ENCODE measurements at places on chromosomes 11 and 22. TPM values are rescaled to one million over a fixed set of nuclear protein-coding genes. Genes with fewer than 3 reads are reported as not detected.
A peak's percentile ranks its signal among the peaks of the same experiment; 100 is the strongest.

DNA sequence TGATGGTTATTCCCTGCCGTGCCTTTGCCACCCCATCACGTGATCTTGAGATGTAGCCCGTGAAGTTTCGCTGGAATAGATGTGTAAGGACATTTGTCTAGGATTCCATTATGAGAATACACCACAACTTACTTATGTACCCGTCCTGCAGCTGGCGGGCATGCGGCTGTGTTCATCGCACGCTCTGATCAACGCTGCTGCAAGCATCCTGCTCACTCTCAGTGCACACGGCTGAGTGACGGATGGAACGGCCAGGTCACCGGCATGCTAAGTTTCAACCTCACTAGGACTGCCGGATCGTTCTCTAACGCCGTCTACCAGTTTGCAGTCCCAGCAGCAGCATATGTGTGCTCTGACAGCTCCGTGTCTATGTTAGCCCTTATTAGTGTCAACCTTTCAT is 44.6 kb downstream of the APOL1 start:
- no peak for DNase-seq

GRCh38 chr11:23206741-23207336 is 346.6 kb upstream of the CCDC179 start:
- peak; percentile 4 for DNase-seq

GRCh38 chr11:3853899-3854659 is 1.4 kb upstream of the STIM1 start:
- DNase-seq = no peak

GRCh38 chr11:128927683-128928336 is 14.9 kb downstream of the TP53AIP1 start:
- no peak for DNase-seq

- DNase-seq = no peak
Observed at GRCh38 chr22:34160141-34160783, 240.0 kb upstream of the LARGE1 start.

- no peak for DNase-seq
Observed at GRCh38 chr11:126118806-126119205, 56.1 kb upstream of the CDON start.

DNA sequence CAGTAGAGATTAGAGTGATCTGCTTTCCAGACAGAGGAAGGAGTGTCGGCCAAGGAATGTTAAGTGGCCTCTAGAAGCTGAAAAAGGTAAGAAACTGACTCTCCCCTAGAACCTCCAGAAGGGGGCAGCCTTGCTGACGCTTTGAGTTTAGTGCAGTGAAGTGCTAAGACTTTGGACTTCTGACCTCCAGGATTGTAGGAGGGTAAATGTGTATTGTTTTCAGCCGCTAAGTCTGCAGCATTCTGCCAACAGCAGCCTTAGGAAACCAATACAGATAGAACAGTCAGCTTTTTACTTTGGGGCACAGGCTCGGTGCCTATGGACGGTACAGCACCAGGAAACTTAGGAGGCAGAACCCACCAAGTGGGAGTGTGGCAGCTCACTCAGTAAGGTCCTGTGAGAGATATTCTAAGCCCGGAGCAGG is 3.6 kb upstream of the TBC1D22A start:
- peak; percentile 90 for DNase-seq

- no peak for DNase-seq
Observed at GRCh38 chr11:82303671-82304070, 430.0 kb downstream of the FAM181B start.

DNA sequence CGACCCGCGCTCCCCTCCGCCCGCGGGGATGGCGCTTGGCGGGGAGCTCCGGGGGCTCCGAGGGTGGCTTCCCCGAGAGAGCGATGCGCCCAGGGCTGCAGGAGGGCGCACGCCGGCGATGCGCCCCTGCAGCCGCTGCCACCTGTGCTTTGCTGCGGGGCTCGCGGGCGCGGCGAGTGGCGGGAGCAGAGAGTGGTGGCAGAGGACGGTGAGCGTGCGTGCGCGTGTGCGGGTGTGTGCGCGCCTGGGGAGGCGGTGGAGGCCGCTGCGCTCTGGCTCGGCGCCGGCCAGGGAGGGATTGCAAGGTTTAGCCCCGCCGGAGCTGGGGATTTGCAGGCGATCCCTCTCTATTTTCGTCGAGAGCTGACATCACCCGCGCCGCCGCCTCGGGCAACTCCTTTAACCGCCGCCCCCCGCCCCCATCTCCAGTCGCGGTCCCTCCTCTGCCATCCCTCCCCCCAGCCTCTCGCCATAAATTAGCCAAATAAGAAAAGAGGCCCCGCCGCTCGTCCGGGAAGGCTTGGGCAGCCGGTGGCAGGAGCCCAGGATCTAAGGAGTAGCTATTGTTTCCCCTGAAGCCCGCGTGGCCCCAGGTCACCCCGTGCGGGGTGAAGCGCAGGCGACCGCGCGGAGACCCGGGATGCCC is at the start of gene SLC1A2:
Gene SLC1A2 (minus strand): TSS at position 375 of the 646 bp plus-strand sequence. CDS start 592 bp downstream, outside the sequence.
- DNase-seq = no peak

GRCh38 chr11:90606721-90607120 is 383.9 kb upstream of the CHORDC1 start:
- DNase-seq = no peak

DNA sequence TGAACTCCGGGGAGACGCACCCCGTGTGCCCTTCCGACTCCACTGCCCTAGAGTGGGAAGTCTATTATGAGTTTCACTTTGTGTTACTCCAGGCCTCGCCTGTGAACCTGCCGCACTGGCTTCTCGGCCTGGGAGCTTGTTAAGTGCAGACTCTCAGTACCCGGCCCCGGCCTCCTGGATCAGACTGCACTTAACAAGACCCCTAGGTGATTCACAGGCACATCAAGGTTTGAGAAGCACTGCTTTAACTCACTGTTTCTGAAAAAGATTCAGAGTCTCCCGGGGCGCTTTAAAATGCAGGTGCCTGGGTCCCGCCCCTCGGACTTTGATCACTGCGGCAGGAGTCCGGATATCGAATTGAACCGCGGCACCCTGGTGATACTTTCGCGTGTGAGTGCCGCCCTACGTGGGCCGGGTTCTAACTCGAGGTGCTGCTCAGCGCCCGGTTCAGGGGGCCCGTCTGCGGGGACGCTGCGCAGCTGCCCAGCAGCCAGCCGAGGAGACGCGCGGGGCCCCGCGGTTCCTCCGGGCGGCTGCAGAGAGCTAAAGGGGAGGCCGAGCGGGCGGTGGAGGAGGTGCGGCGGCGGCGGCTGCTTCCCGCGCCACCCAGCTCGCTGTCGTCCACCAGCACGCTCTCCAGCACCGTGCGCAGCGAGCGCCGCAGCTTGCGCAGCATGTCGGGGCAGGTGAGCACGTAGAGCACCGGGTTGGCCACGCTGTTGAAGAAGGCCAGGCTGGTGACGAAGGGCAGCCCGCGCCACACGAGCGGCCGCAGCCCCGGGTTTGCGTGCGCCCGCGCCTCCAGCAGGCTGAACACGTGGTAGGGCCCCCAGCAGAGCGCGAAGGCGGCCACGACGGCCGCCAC is 3.4 kb downstream of the PTGDR2 start:
- no peak for DNase-seq

- peak; percentile 96 for DNase-seq
Observed at GRCh38 chr11:61297746-61298145, 2.6 kb upstream of the VWCE start.

DNA sequence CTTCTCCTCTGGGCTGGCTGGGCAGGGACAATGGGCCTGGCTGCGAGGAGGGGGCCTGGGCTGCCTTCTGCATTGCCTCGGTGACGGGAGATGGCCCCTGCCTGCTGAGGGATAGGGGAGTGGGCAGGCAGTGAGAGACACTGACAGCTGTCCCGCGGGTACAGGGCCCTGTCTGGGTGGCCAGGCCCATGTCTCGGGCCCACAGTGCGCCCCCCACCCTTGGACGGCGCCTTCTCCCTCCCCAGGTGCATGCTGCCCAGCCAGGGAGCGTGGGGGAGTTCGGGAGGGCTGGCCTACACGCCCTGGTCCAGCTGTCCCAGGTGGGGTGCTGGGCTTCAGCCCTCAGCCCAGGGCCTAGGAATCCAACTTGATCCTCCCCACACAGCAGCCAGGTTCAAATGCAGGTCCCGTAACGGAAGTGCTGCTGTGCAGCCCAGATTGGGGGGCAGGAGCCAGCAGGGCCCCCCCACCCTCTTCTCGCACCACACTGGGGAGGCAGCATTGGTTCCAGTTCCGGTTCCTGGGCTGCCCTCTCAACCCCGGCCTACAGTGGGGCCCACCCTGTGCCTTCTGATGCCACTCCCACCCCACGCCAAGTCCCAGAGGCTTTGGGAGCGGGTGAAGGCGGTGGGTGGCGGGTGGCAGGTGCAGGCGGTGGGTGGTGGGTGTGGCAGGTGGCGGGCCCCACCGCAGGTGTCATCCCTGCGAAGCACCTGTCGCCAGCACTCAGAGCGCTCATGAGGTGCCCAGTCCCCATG is 7.3 kb upstream of the TSSC4 start:
- DNase-seq = no peak

- DNase-seq = no peak
Observed at GRCh38 chr11:117950993-117951961, 22.1 kb upstream of the TMPRSS13 start.

DNA sequence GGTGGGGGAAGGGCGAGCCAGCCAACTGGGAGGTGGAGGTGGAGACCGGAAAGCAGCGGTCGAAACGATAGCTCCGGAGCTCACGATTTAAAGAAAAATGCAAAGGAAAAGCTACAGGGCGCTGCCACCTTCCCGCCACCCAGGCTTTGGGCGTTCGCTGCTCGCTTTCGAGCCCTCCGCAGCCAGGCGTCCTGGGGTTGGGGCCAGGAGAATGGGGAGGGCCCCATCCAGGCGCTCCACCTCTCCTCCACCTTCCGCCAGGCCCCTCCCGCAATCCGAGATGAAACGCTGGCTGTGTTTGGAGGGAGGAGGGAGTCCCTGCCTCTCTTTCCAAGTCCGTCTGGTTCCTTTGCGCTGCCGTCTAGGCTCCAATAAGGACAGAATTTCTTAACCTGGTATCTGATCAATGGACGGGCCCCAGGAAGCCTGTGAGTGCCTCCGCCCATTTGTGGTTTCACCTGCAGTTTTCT is 483 bp upstream of the ABTB2 start:
- DNase-seq = peak; percentile 42

- no peak for DNase-seq
Observed at GRCh38 chr11:32103941-32104340, 13.1 kb downstream of the RCN1 start.

- DNase-seq = no peak
Observed at GRCh38 chr22:47569389-47570299, 807.2 kb downstream of the TBC1D22A start.

- DNase-seq = no peak
Observed at GRCh38 chr11:35714882-35715627, 52.5 kb downstream of the TRIM44 start.

DNA sequence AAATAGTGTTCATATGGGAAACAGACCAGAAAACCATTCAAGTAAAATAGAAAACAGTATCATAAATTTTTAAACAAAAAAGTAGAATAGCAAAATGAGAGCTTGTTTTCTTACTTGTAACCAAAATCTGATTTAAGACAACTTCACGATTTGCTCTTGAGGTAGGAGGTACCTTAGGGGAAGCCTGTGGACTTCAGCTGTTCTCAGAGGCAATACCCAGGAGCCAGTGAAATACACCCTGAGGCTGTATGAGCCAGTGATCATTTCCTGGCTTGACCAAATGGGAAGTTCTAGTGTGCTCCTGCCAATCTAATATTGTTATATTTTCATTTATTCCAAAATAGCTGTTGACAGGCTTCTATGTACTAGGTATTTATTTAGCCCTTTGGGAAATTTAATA is 104.8 kb downstream of the ARHGAP42 start:
- peak; percentile 63 for DNase-seq

- no peak for DNase-seq
Observed at GRCh38 chr22:43312608-43313007, 30.6 kb downstream of the SCUBE1 start.

GRCh38 chr11:63839508-63840355 is 822 bp downstream of the MARK2 start:
- DNase-seq = peak; percentile 41

DNA sequence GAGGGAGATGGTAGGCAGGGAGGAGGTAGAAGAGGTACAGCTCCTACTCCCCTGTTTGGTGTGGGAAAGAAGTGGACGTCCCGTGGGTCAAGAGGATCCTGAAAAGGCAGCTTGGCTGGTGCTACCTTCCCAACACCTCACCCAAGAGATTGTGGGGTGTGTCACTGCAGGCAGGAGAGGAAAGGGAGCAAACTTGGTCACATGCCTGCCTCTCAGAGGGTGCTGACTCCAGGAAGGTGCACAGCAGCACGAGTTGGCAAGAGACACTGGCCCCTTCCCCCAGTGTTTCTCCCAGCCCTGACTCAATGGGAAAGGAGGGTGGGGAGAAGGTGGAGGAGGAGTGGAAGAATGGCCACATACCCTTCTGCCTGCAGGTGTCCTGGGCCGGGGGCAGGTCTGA is 99.6 kb downstream of the CSNK2A3 start:
- no peak for DNase-seq

GRCh38 chr11:127249576-127249975 is 249.0 kb upstream of the KIRREL3 start:
- no peak for DNase-seq

DNA sequence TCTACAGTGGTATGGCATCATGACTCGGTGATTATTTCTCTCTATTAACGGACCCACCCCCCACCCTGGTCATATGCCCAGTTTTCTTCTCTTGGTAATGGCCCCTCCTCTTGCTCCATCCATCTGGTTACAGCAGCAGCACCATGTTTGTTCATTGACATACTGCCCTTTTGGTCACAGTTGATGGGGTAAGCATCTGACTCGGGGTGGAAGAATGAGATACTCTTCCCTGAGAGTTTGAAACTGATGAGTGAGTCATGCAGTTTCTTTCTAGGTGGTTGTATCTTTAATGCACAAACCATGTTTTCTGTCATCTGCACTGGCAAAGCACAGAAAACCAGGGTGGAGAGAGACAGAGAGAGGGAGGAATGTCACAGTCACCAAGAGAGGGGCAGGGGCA is 126.0 kb downstream of the SYN3 start:
- DNase-seq = no peak

GRCh38 chr11:2301631-2302305 is at the start of the genes C11orf21 and TSPAN32:
Gene C11orf21 (minus strand): TSS chr11:2301918. CDS start chr11:2301808, 110 bp downstream.
Gene TSPAN32 (plus strand): TSS chr11:2302013. CDS start chr11:2302150, 137 bp downstream.
- no peak for DNase-seq

DNA sequence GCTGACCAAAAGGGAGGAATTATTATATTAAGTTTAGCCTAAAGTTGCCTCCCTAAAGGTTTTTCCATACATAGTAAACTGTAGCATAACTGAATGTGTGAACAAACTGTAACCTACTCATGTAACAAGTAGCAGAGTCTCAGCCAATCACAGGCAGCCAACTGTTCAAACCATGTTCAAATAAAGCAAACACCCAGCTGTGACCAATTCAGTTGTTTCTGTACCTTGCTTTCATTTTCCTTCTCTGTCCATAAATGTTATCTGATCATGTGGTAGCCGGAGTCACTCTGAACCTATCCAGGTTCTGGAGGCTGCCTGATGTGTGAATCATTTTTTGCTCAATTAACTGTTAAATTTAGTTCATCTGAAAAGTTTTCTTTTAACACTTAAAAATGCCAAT is 373.5 kb downstream of the GUCY1A2 start:
- no peak for DNase-seq

Gene CABP2
- total RNA-seq = not detected

Gene RGL4
- total RNA-seq = not detected

Gene PANX2
- total RNA-seq = 0.34 TPM

Gene RPS13
- total RNA-seq = 1,143 TPM

Gene VWA5A
- total RNA-seq = 7.8 TPM

Gene WNT11
- not detected for total RNA-seq

Gene PIWIL4
- 1.2 TPM for total RNA-seq

Gene C11orf91
- not detected for total RNA-seq

Gene PLAAT2
- 0.14 TPM for total RNA-seq

Gene KIAA0930
- 81.8 TPM for total RNA-seq

Gene RAB38
- 0.34 TPM for total RNA-seq

Gene TCF20
- 29.0 TPM for total RNA-seq

Gene SLC43A3
- total RNA-seq = 101 TPM

Gene EHF
- 0.17 TPM for total RNA-seq

Gene KCNJ5
- total RNA-seq = 0.14 TPM

Gene RTN4RL2
- total RNA-seq = 0.14 TPM

Gene IGLL1
- not detected for total RNA-seq

Gene RFPL3
- total RNA-seq = not detected

Gene TSPAN4
- 167 TPM for total RNA-seq
